Activated naive CD8-positive, alpha-beta T cell treated with anti-CD3 and anti-CD28 coated beads for 36 hours (primary cell): ENCODE measurements at places on chromosomes 6 and 20. TPM values are rescaled to one million over a fixed set of nuclear protein-coding genes. Genes with fewer than 3 reads are reported as not detected.

DLL1 gene
- 4.3 TPM for total RNA-seq

TRAPPC3L gene
- not detected for total RNA-seq

GRM4 gene
- 0.18 TPM for total RNA-seq

ZBTB46 gene
- total RNA-seq: 0.04 TPM

- no peak for DNase-seq
Observed at GRCh38 chr20:25278636-25279361, 30.9 kb downstream of the PYGB start.

DNA sequence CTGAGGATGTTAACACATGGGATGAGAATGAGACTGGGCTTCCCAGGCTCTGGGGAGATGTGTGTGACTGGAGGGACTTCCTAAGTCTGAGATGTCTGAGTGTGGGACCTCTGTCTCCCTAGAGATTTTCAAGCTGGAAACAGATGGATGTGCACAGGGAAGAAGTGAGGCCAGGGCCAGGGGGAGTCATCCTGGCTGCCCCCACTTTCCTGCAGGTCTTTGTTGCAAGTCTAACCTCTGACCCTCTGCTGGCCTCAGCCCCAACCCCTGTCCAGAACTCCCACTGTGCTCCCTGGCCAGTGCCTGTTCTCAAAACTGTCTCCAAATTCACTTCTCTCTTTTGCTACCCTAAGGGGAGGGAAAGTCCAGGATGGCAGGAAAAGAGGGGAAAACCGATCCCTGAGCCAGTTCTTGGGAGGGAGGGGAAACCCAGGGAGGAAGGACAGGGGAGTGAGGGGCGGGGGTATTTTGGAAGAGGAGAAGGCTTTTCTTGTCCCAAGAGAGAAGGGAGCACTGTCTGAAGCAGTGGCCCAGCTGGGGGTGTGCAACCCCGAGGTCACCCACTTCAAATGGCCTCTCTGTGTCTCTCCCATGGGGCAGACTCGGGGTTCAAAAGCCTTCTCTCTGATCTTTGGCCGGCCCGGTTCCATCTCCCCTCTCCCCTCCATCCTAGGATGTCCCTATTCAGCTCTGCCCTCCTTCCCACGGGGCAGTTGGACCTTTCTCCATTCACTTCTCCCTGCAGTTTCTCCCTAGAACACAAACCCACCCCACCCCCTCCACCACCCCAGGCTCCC is 3.1 kb downstream of the PPP1R18 start:
- DNase-seq: no peak

DNA sequence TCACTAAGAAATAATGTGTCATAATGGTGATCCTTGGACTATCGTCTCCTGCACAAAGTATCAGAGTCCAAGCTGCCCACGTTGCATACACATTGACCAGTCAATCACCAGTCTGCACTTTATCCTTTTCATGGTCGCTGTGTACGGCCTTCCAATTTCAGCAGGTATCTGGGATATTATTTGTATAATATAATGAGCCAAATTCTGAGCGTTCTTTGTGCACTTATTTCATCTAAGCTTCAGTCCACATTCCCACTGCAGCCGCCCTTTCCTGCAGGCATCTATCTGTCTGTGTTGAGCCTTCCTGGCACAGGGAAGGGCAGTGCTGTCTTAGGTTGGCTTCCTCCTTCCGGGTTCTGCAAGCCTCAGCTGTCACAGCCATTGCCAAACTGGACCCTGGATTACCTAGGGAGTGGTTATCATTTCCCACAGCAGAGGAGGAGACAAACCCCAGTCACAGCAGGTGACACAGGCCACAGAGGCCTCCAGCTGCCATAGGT is 174.3 kb downstream of the TTLL2 start:
- DNase-seq: no peak

DNA sequence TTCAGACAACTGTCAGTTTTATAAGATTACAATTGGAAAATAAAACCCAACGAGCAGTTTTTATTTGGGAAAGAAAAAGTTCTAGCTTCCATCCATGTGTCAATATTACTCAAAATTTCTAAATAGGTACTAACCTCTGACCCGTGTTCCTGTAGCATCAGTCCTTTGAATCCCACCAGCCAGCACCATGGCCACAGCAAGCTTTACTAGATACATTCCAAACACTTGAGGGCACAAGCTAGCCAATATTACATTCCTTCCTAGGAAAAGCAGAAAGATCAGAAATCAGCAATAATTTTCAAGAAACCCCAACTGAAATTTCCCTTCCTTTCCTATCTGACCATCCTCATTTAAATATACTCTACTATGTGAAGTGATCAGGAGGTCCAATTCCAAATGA is 19.2 kb downstream of the ASF1A start:
- no peak for DNase-seq

- no peak for DNase-seq
Observed at GRCh38 chr20:14199111-14199510, 138.3 kb downstream of the FLRT3 start.

DNA sequence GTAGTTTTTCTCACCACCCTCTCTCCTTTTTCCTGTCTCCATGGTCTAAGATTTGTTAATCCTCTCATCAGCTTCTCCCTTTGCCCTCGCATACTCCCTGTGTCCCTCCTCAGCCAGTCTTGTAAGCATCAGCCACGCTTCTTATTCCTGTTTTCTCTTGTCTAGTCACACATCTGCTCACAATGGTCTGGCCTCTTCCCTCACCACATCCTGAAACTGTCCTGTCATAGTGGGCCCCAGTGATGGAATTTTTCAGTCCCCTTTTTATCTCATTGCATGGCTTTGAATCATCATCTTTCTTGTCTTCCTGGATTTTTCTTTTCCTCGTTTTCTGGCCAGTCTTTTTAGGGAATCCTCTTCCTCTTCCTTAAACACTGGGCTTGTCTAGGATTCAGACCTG is 57.2 kb downstream of the GFRA4 start:
- DNase-seq: no peak

GRCh38 chr6:33430991-33431879 is 11.4 kb downstream of the SYNGAP1 start:
- DNase-seq: peak; percentile 86

DNA sequence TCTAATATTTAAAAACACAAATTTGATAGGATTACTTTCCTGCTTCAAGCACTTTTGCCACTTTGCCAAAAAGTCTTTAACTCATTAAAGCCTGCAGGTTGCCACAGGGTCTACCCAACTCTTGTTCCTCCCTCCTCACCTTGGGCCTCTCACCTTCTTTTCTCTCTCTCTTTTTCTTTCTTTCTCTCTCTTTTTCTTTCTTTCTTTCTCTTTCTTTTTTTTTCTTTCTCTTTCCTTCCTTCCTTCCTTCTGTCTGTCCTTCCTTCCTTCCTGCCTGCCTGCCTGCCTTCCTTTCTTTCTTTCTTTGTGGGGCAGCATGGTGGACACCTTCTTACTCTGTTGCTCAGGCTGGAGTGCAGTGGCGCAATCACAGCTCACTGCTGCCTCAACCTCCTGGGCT is 50.2 kb downstream of the C6orf52 start:
- no peak for DNase-seq

GRCh38 chr20:62618611-62619529 is 23.4 kb upstream of the SLCO4A1 start:
- DNase-seq: peak; percentile 80

DNA sequence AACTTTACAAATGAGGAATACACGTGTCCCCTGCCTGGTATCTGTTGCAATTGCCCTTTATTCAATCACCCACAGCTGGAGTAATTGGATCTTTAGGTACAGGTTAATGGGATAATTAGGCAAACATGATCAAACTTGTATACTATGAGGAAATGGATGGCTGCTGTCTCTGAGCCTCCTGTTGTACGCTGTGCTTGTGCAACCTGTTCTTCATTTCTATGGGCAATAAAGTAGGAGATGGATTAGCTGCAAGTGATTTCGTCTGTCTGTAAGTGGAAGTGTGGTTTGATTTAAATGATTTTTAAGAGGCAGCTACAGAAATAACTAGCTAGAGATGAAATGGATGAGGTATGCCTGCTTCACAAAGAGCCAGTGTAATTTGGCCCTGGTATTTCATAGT is 474.1 kb downstream of the RNF144B start:
- DNase-seq: no peak

- DNase-seq: no peak
Observed at GRCh38 chr6:109491207-109491938, 8.4 kb upstream of the ZBTB24 start.

DNA sequence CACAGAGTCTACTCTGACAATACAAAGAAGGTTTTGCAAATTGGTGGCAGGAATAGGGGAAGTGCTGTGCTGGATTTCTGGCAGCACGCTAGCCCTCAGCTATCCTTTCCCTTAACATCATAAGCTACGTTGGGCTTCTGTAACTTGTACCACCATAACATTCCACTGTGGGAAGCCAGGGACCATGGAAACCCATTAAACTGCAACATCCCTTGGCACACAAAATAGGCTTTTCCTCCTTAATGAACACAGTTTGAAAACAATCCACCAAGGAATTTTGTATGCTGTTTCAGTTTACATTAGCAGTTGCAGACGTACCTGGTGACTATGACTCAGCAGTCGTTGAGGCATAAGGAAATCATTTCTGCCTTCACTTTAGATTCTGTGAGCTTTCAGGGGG is 203.9 kb upstream of the RAB32 start:
- DNase-seq: no peak
